Stimulated activated CD4-positive, alpha-beta T cell treated with anti-CD3 and anti-CD28 coated beads, Interleukin-4, amount 100 ng/mL, for 1 hour (primary cell): ENCODE measurements at places on chromosomes 11 and 22.

- DNase-seq, result no peak
Observed at GRCh38 chr11:5071799-5072198, 2.4 kb downstream of the OR52E1 start.

DNA sequence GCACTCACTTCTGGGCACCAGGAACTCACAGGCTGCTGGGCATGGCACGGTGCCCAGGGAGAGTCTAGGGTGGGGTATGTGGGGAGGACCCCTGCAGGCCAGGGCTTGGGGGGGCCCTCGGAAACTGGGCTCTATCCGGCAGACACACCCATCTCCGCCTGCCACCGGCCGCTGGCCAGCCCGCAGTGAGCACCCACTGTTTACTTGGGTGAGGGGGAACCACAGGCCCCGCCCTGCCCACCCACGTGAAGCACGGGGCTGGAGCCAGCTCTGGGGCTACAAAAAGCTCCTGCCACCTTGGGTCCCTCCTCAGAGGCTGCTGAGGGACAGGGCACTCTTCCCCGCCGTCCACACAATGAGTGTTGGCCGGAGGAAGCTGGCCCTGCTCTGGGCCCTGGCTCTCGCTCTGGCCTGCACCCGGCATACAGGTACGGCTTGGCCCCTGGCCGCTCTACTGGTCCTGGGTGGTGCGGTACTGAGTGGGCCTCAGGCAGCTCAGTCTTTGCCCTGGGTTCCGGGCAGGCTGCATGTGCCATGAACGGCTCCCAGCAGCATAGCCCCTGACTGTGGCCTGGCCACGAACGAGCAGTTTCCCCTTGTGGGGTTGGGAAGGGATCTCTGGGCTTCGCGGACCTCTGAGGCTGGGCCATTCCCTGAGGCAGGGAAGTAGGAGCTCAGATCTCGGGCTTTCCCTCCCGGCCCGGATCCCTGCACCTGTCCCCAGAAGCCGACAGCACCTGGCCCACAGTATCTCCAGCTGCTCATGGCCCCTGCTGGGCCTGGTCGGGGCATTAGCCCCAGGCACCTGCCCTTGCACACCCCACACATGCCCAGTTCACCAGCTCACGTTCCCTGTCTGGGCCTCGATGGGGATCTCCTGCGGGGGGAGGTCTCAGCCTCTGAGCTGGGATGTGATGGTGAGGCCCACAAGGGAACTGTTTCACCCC lies at the start of gene MUC5AC:
Gene MUC5AC (plus strand): TSS at position 309 of the 947 bp plus-strand sequence. CDS start 47 bp downstream, at position 356.
- no peak for DNase-seq

DNA sequence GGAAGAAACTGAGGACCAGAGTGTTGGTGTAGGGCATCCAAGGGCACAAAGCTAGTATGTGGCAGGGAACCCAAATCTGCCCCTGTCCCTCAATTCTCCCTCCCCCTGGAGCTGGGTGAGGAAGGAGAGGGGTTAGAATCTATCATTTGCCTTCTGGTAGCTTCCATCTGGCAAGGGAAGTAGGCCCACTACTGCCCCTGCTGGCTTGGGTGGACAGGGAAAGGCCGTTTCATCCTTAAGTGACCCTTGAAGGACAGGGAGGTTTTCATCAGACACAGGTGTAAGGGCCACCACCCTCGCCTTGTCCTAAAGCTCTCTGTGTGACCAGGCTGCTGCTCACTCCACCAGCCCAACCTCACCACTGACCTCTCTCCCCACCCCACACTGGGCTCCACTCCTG lies 22.1 kb downstream of the NECTIN1 start:
- no peak for DNase-seq

DNA sequence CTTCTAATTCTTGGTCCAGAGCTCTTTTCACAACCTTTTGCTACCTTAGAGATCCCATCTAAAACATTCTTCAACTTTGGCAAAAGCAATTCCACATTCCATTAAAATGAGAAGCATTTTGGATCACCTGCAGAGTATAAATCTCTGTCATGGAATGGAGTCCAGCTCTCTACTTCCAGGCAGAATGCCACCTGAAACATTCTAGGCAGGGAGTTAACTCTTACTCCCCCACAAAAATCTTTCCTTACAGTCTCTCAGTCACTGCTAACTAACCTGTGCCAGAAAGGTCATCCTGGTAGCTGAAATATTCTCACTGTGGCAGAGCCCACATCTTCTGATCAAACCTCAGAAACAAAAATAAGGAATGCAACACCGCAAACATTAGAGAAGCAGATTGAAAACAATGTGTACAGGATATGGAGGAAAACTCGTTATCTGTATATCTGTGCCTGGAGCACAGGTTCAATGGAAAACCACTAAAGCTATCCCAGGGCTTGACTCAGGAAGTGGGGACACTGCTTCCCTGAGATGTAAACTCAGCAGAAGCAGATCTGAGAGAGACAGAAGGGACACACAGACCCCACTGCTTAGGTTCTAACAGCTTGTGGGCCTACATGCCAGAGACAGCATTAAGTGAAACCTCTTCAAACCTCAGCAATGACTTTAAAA lies 78.9 kb downstream of the KCNC1 start:
- no peak for DNase-seq

- no peak for DNase-seq
Observed at GRCh38 chr22:28074526-28074925, 155.5 kb upstream of the PITPNB start.

DNA sequence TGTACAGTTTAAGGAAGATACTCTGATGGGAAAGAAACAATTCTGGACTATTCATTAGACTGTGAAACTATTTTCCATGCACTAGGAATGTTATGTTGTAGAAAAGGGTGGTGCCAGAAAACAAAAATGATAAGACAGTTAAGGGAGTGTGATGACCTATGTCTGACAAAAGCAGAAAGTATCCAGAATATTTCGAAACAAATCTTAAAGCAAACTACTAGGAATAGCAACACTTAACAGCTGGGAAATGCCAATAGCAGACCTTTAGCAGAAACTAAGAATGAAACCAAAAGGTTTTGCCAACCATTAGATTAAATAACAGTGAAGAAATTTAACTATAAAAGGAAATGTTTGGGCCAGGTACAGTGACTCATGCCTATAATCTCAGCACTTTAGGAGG lies 3.3 kb upstream of the ARHGAP20 start:
- DNase-seq, result no peak

DNA sequence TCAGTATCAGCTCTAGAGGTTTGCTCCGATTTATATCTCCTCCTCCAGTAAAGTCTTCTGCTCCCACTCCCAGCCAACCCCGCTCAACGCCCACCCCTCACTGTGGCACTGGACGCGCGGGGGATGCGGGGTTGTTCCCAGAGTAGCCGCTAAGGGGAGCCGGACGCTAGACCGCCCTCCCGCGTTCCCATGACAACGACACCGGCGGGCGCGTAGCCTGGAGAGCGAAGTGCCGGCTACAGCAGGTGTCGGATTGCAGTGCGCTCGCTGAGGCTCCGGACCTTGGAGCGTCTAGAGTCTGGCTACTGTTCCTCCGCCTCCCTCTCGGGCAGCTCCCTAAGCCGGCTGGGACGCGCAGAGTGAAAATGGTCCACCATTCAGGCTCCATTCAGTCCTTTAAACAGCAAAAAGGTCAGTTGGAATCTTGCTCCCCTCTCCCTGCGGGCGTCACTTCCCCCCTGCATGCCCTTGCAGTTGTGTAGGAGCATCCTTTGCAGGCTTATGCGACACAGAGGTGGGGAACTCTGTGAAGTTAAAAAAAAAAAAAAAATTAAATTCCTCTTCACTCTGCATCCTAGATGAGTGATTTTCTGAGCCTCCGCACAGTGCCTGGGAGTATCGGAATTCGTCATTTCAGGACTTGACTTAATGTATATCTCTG lies at the start of gene ANO3:
Gene ANO3 (plus strand): TSS at position 220 of the 661 bp plus-strand sequence. CDS start 146 bp downstream, at position 366.
- no peak for DNase-seq

- no peak for DNase-seq
Observed at GRCh38 chr11:74195828-74196227, 24.7 kb downstream of the PPME1 start.

DNA sequence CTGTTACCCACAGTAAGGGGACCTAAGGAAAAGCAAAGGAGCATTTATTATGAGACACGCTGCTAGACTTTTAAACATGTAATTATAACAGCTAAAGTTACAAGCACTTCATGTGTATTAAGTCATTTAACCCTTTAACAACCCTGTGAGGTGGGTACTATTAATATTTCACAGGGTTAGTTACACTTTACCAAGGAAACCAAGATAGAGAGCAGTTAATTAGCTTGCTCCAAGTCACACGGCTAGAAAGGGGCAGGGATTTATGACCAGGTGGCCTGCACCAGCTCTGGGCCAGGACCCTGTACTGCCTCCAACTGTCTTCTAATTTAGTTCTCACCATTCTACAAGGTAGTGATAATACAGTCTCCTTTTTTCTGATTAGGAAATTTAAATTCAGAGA lies 74.9 kb downstream of the RPL27A start:
- DNase-seq, result no peak

GRCh38 chr11:42013656-42014201 lies 554.3 kb upstream of the LRRC4C start:
- DNase-seq, result no peak

DNA sequence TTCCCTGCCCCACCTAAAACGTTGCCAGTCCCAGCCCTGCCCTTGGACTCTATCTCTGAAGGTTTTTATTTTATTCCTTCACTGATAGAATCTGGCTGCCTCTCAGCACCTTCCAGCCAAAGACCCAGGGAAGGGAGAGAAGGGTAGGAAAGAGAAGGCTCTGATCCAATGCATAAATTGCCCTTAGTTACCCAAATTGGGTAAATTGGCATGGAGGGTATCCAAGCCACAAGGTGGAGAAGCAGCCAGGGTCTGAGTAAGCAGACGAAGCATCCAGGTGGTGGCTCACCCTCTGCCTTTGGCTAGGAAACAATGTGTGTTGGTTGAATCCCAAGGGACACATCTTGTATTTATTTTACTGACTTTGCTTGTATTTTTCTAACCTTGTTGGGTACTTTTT lies 89.0 kb downstream of the FEZ1 start:
- DNase-seq, result no peak

DNA sequence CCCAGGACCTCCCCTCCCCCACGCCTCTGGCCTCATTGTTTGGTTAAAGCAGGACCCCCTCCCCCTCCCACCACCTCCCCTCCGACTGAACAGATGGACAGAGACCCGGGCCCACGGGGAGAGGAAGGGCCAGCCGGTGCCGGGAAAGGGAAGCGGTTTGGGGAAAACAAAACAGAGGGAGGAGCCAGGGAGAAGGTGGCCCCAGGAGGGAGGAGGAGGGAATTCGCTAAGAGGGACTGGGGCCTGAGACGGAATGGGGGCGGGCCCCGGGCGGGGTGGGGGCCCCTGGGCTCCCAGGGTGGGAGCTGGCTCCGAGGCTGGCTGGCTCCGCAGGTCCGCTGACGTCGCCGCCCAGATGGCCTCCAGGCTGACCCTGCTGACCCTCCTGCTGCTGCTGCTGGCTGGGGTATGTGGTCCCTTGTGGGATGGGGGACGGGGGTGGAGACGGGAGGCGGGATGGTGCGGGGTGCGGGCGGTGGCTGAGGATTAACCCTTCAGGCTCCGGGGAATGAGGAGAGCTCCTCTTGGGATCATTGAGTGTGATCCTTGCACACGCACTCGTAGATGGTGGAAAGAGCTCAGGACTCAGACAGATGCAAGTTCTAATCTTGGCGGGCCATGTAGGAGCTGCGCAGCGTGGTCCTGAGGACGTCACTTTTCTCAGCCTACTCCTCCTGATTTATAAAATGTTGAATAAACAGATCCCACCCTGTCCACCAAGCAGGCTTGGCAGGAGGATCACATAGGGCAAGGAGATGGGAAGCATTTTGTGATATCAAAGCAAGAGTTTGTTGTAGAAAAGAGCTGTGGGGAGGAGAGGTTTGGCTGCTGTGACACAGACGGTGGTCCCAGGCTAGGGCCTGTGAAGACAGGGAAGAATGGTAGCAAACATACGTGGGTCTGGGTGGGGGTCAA lies 688 bp downstream of the SERPING1 start:
- DNase-seq, result no peak

- DNase-seq, result no peak
Observed at GRCh38 chr11:104324276-104324675, 160.3 kb upstream of the PDGFD start.

GRCh38 chr11:30984827-30985226 lies 384.7 kb downstream of the DCDC1 start:
- DNase-seq, result no peak

DNA sequence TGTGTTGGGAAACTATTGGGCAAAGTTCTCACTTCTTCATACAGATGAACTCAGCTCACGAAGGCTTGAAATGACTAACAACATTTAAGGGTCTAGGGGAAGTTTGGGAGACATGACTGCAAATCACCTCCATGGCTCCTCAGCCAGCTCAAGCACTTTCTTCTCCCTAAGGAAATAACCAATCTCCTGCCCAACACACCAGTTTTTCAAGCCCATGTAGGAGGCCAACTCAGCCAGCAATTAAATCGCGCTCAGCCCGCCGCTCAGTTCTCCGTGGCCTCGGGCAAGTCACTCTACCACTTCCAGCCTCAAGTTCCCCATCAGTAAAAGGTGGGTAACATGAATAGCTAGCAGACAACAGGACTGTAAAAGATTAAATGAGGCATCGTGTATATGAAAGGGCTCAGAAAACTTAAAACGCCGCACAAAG lies 796 bp downstream of the POLDIP3 start:
- DNase-seq, result peak; percentile 29

DNA sequence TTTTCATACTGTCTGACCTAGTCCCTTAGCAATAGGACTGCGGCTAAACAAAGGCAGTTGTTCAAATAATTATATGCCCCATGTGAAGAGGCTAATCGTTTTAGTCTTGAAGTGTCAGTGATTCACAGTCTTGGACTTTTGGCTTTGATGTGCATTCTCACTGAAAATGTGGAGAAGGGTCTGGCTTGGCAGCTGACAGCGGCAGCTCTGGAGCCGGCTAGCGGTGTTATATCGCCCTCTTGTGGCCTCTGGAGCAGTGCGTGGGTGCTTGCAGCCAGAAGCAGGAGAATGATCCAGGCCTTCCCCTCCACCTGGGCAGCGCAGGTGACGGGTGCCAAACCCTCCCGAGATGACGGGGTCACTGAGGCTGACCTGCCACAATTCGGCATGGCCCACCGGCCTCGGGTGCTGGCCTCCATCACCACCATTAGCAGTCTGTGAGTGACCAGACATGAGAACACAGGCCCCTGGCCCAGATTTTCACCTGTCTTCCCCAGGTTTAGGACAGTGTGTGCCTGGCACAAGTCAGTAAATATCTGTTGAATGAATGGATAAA lies 90.3 kb upstream of the PITPNB start:
- peak; percentile 77 for DNase-seq
